Cerebellum (tissue), 4 donors: ENCODE measurements at places on chromosomes 6 and 20. TPM values are rescaled to one million over a fixed set of nuclear protein-coding genes. Genes with fewer than 3 reads are reported as not detected.

DNA sequence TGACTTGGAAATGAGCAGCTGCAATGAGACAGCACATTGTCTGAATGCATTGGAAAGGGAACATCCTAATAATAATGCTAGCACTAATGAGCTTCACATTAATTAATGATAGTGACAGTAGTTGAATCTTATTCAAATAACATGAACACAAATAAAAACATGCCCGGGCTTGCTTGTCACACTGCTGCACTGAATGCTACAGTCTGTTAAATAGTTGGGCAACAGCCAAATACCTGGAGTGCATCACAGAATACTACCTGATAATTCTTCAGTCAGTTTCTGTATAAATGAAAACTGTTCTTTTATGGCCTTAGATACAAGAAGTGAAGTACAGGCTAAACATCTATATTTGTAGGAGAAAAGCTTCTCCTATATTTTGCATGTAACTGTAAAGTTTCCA lies 458.7 kb downstream of the RNF144B start:
- DNase-seq = no peak

- DNase-seq = no peak
Measured at GRCh38 chr6:169098116-169098515, 155.5 kb downstream of the THBS2 start.

DNA sequence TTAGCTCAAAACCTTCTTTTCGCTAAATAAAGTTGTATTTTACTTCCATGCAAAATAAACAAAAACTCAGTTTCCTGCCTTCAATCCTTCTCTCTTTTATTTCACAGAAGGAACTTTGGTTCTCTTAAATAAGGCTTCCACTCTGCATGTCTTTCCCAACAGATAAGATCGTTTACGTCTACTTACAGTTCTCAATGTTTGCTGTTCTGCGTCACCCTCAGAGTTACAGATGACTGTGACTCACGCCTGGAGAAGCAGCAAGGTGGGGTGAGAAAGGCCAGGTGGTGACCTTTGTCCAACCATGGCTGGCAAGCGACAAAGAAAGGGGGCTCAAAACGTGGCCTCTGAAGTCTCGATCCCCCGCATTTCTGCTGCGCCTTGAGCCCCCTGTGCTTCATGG lies 51.4 kb upstream of the RPS6KA2 start:
- DNase-seq = no peak

- DNase-seq = no peak
Measured at GRCh38 chr6:163284151-163284550, 130.4 kb upstream of the QKI start.

C6orf58 gene
- total RNA-seq = not detected

DEFB114 gene
- not detected for total RNA-seq
